RCC 7860 (cell line): ENCODE measurements at places on chromosomes 1 and 21.

- no peak for DNase-seq
These were observed 9.4 kb downstream of the HYI start for GRCh38 chr1:43444151-43444828.

GRCh38 chr1:111251570-111251969, 24.1 kb downstream of the CHI3L2 start:
- DNase-seq, result no peak

GRCh38 chr1:200081969-200082245, 54.4 kb downstream of the NR5A2 start:
- no peak for DNase-seq

DNA sequence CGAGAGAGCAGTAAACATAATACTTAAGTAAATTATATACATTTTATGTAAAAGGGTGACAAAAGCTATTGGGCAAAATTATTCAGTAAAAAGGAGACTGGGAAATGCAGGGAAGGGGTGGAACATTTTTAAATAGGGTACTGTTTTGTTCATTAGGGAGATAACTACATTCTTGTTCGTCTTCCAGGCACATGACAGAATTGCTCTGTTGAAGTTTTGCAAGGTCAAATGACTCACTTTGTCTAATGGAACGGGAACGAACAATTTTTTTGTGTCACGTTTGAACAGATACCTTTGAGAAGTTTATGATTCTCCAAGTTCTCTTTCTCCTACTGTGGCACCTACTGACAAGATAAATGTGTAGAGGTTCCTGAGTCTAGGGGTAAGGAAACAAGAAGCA, 382.3 kb upstream of the ZRANB2 start:
- no peak for DNase-seq

DNA sequence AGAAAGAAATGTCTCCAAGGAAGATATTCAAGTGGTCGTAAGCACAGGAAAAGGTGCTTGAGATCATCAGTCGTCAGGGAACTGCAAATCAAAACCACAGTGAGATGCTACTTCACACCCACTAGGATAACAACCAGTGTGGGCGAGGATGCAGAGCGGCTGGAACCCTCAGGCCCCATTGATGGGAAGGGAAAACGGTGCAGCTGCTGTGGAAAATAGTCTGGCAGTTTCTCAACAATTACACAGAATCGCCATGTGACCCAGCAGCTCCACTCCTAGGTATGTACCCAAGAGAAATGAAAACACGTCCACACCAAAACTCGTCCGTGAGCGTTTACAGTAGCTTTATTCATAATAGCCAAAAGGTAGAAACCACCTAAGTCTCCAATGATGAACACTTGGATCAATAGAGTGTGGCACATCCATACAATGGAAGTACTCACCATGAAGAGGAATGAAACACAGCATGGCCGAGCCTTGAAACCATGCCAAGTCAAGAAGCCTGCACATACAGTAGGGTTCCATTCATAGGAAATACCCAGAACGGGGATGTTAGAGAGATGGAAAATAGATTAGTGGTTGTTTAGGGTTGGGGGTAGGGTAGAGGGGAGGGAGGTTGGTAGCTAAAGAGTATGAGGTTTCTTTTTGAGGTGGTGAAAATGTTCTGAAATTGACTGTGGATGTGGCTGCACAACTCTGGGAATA, 6.1 kb downstream of the DFFB start:
- no peak for DNase-seq

- DNase-seq, result no peak
These were observed 56.4 kb downstream of the GRIK3 start for GRCh38 chr1:36977731-36978406.

DNA sequence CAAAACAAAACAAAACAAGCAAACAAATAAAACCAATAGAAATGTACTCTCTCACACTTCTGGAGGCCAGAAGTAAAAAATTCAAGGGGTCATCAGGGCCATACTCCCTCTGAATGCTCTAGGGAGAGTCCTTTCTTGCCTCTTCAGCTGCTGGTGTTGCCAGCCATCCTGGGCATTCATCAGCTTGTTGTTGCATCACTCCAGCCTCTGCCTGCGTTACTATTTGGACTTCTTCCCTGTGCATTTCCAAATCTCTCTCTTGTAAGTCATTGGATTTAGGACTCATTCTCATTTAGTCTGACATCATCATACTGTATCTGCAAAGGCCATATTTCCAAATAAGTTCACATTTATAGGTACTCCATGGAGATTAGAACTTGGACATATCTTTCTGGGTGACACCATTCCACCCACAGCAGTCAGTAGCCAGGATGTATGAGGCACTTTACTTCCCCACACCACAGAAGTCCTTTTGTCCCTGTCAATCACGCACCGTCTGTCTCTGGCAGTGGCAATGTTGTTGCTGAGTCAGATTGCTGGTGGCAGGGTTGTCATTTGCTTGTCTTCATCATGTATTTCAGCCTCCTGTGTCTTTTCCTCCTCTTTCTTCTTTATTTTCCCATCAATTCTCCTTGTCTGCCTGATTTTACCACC, 151.0 kb upstream of the KCNJ6 start:
- no peak for DNase-seq

- DNase-seq, result no peak
These were observed 11.1 kb downstream of the BATF3 start for GRCh38 chr1:212688341-212689047.

DNA sequence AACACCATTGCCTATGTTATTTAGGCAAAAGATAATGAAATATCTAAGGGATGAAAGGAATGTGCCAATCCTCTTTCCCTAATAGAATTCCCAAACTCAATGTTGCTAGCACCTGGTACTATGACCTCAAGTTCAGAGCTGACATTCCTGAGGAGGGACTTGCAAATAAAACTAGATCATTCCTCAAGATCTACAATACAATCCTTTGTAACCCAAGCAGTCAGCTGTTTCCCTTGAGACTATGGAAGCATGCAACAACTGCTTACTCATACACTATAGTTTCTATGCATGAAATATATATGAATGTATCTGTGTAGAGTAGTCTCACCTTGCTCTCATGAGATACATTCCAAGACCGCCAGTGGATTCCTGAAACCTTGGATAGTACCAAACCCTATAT, 65.0 kb downstream of the ABL2 start:
- DNase-seq, result no peak

- no peak for DNase-seq
These were observed 29.1 kb downstream of the COL18A1 start for GRCh38 chr21:45433911-45434644.

- peak; percentile 64 for DNase-seq
These were observed 4.9 kb downstream of the PTPN7 start for GRCh38 chr1:202155478-202156021.
